ENCODE measurements at places on chromosomes 7 and 10.

DNA sequence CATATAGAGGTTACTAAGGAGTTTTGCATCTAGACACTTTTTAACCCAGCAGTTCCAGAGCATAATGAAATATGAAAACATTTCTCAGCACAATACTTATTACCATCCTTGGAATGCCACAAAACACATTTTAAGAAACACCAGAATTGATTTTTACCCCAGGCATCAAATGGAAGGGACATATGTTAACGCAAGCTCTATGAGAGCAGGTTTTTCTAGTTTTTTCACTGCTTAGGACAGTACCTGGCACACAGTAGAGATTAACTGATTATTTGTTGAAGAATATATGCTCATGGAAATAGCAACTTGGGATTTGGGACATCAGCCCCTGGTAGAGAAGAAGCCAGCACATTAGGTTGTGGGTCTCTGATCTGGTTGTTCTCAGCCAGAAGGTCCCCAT lies 67.0 kb upstream of the ARID5B start:
- DNase-seq, result no peak

DNA sequence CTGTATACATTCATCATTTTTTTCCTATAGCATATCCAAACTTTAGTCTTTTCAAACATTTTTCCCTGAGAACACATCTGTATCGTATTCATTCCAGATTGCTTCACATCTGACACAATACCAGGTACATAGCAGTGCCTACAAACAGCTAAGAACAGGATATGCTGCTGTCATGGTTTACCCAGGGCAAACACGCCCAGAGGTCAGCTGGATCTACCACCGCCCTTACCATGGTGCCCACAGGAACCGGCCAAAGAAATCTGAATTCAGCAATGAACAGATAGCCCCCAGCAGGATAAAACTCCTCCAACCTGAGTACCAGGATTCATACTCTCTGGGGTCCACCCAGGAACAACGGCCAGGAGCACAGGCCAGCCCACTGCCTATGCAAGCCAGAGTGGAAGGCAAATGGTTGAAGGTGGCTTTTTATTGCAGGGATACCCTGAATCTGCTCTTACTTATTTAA lies 43.0 kb downstream of the TNS3 start:
- DNase-seq, result no peak

DNA sequence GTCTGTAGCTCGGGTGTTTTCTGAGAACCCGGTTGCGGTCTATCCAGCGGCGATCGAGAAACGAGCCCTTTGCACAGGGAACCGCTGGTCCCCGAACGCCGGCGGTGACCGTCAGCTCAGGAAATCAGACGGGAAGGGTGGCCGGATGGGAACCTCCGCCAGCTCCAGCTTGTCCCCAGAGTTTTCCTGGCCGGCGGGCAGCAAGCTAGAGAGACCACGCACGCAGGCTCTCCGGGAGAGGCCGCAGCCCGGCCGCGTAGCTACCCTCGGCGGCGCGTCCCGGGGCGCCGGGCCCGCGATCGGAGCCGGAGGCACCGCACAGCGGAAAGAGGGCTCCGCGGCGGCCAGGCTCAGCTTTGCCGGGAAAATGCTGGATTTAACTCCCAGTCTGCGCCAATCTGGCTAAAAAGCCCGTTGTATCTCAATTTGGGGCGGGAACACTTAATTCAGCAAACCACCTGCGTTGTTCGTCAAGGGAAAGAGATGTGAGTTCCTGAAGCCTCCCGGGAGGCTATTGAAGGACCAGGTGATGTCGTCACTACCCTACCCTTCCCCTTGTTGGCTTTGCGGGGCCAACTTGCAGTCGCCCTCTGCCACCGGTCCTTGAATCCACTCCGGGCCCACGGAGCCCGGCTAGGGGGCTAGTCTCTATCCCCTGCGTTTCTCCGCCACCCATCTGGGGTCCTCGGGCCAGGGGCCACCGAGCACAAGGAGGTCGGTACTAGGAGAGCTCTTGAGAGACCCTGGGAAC lies 859 bp upstream of the CH25H start:
- DNase-seq, result peak; percentile 22

GRCh38 chr7:13078105-13078504 lies 390.7 kb downstream of the ARL4A start:
- no peak for DNase-seq

DNA sequence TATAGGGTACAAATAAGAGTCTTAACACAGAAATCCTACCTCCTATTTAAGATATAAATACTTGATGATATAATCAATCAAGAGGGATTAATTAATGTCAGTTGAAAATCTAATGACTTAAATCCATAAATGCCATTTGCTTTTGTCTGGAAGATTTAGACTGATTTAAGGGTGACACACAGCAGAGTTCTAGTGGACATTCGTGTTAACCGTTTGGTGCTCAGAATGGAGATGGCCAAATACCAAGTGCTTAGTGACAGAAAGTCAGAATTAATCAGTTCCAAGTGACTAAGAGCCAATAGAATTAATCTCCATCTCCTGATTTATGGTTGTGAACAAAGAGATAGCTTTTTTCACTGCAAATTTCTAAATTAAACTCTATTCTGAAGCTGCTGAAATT lies 36.2 kb downstream of the NAMPT start:
- DNase-seq, result no peak
